ENCODE measurements at places on chromosomes 3 and 15. TPM values are rescaled to one million over a fixed set of nuclear protein-coding genes. Genes with fewer than 3 reads are reported as not detected.

The PFKFB4 gene
- 45.0 TPM for total RNA-seq

DNA sequence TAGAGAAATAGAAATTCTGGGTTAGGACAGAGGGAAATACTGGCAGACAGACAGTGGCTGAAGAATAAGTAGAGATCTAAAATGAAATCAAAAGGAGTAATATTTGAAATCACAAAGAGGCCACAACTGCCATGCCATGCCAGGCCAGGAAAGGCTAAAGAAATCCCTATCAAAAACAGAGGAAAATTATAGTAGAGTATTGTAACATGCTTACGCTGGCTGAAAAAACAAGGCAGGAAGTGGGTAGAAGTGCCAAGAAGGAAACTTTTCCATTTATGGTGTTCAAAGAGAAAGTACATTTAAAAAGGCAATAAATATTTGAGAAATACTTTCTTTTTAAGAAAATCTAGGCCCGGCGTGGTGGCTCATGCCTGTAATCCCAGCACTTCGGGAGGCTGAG, 415.7 kb downstream of the PLCL2 start:
- H3K36me3 ChIP-seq = peaks cover 2% of the 10 kb centered on the region
- H3K4me1 ChIP-seq = peaks cover 3% of the 10 kb centered on the region
- DNase-seq = no peak
- H3K27ac ChIP-seq = no peak overlapping the region

The CPEB1 gene
- 0.60 TPM for total RNA-seq

The CLRN1 gene
- total RNA-seq = not detected

The ZPLD1 gene
- total RNA-seq = not detected

DNA sequence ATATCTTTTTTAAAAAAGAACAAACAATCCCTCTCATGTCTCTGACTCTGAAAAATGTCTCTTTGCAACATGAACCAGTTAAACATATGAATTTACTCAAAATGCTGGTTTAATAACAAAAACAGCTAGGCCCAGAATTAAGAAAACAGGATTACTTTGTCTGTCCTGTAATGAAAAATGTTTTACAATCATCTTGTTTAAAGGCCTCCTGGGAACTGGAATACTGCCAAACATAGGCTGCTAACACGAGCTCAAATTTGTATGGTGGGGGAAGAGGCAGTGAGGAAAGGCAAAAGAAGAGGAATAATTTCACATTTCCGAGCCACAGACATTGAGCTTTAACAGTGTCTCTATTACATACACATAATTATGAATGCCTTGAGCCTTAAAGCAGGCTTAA, 61.7 kb upstream of the PPIB start:
- H3K27ac ChIP-seq = no peak overlapping the region
- H3K36me3 ChIP-seq = peaks cover 7% of the 10 kb centered on the region
- H3K4me1 ChIP-seq = no peaks in the 10 kb centered on the region
- no peaks in the 10 kb centered on the region for H3K27me3 ChIP-seq
- DNase-seq = no peak

DNA sequence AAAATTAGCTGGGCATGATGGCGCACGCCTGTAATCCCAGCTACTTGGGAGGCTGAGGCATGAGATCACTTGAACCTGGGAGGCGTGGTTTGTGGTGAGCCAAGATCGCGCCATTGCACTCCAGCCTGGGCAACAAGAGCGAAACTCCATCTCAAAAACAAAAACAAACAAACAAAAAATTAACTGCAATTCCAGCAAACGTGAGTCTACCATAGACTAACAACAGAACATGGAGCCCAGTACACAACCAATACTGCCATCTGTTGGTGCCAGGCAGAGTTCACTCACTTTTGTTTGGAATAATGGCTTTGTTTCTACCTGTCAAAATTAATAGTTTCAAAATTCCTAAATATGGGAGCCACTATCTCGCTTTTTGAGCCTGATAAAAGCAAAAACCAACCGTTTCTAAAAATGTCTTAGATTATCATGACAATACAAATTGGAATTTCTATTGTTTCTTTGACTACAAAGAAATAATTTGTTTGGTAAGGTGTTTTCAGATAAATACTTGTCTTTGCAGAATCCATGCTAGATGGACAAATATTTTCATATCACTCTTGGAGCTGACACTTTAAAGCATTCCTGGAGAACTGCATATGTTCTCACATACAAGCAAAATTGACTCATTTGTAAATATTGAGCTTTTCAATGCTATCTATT, 45.0 kb downstream of the GPR176 start:
- no peak overlapping the region for H3K4me3 ChIP-seq
- H3K27me3 ChIP-seq = peaks cover 2% of the 10 kb centered on the region
- peaks cover 5% of the 10 kb centered on the region for H3K4me1 ChIP-seq
- H3K36me3 ChIP-seq = no peaks in the 10 kb centered on the region
- no peak for DNase-seq

The ATP1B3 gene
- 103 TPM for total RNA-seq

GRCh38 chr3:189689625-189690024, 58.4 kb downstream of the TP63 start:
- H3K27me3 ChIP-seq = peaks cover 12% of the 10 kb centered on the region
- no peaks in the 10 kb centered on the region for H3K36me3 ChIP-seq
- DNase-seq = no peak
- no peaks in the 10 kb centered on the region for H3K4me1 ChIP-seq

GRCh38 chr3:107769882-107770281, 247.1 kb downstream of the BBX start:
- DNase-seq = no peak
- peaks cover 26% of the 10 kb centered on the region for H3K4me1 ChIP-seq
- no peaks in the 10 kb centered on the region for H3K27me3 ChIP-seq

The P2RY14 gene
- total RNA-seq = not detected

GRCh38 chr3:155835341-155836071, 18.7 kb downstream of the SLC33A1 start:
- H3K4me3 ChIP-seq = no peak overlapping the region
- peaks cover 3% of the 10 kb centered on the region for H3K36me3 ChIP-seq
- no peak for DNase-seq

The ASB14 gene
- total RNA-seq = not detected

GRCh38 chr3:47791193-47791855, 9.6 kb upstream of the SMARCC1 start:
- no peak for DNase-seq
- H3K27me3 ChIP-seq = no peaks in the 10 kb centered on the region
- no peak overlapping the region for H3K4me3 ChIP-seq
- H3K4me1 ChIP-seq = peaks cover 2% of the 10 kb centered on the region

DNA sequence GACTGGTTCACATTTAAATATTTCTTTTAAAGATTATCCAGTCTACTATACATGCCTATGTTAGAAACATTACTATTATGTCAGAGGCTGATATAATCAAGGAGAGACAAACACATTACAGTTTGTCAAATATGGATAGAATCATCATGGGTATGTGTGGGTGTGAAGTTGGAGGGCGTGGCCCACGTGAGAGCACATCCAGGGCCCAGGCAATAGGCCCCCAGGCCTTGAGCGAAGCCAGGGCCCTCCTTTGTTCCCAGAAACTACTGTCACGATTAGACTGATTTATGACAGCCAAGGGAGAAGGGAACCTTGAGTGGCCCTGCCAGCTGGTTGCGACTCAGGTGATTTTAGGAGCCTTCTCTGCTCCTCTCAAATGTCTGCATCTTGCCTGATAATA, 26.9 kb upstream of the LDHAL6B start:
- H3K27ac ChIP-seq = no peak overlapping the region
- no peaks in the 10 kb centered on the region for H3K27me3 ChIP-seq
- H3K4me1 ChIP-seq = peaks cover 4% of the 10 kb centered on the region
- H3K36me3 ChIP-seq = peaks cover 31% of the 10 kb centered on the region
- no peak for DNase-seq

- peaks cover 1% of the 10 kb centered on the region for H3K36me3 ChIP-seq
- no peaks in the 10 kb centered on the region for H3K4me1 ChIP-seq
- peak overlapping the region; percentile 4 for H3K27ac ChIP-seq
- H3K27me3 ChIP-seq = no peaks in the 10 kb centered on the region
- DNase-seq = no peak
These were observed 126.8 kb upstream of the PFN2 start for GRCh38 chr3:150097588-150097890.

DNA sequence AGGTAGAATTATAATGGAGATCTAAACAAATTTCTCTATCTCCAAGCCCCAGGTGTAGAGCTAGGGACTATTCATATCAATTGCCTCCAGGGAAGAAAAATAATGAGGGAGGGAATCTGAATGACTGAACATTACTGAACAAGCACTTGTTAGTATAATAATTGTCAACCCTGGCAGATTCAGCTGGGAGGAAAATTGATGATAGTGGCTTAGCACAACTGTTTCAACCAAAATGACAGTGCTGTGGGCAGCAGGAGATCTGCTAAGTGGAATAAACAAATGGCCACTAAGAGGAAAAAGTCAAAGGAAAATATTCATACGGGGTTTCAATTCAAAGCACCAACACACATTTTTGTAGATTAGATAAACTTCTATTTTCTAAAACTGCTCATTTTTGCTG, 294.9 kb upstream of the ZNF385D start:
- DNase-seq = no peak
- H3K4me1 ChIP-seq = no peaks in the 10 kb centered on the region
- no peaks in the 10 kb centered on the region for H3K27me3 ChIP-seq
- H3K4me3 ChIP-seq = no peak overlapping the region

DNA sequence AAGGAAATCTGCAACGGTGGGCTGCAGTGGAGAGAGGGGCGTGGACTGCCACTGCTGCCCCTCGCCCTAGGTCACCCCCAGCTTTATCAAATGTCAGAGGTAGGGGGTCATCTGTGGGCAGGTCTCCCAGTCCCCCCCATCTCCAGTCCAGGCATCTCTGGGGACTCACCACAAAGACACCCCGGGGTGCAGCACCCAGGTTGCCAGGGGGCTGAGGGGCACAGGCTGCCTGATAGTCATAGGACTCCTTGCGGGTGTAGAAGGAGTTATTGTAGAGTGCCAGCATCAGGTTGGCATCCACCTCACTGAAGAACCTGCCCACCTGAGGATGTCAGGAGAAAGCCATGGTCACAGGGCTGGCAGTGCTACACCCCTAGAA, 6.5 kb upstream of the TMEM115 start:
- peak overlapping the region; percentile 74 for H3K27ac ChIP-seq
- H3K36me3 ChIP-seq = no peaks in the 10 kb centered on the region
- H3K4me1 ChIP-seq = no peaks in the 10 kb centered on the region
- no peak for DNase-seq

DNA sequence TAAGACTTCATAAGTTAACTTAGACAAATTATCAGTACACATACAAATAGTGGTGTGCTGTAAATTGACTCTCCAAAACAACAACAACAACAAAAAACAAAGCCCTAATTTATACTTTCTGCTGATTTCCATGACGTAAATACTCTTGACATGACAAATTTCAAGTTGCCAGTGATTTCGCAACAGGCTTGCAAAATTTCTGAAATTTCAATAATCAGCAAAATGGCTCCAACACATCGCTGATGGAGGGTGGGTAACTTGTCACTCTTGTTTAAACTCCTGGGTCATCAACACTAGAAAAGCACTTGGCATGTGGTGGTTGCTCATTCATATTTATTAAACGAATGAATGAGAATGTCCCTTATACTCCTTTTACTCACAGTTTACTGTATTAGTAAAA, 205.2 kb upstream of the SATB1 start:
- H3K4me1 ChIP-seq = peaks cover 2% of the 10 kb centered on the region
- H3K36me3 ChIP-seq = no peaks in the 10 kb centered on the region
- DNase-seq = no peak
- no peak overlapping the region for H3K27ac ChIP-seq

- no peak overlapping the region for H3K4me3 ChIP-seq
- no peaks in the 10 kb centered on the region for H3K27me3 ChIP-seq
- no peak for DNase-seq
- H3K27ac ChIP-seq = peak overlapping the region; percentile 26
- peaks cover 6% of the 10 kb centered on the region for H3K4me1 ChIP-seq
- peaks cover 17% of the 10 kb centered on the region for H3K36me3 ChIP-seq
These were observed 295.1 kb downstream of the FOXP1 start for GRCh38 chr3:71288269-71288930.

- DNase-seq = no peak
- H3K27ac ChIP-seq = no peak overlapping the region
- H3K4me1 ChIP-seq = peaks cover 22% of the 10 kb centered on the region
- H3K27me3 ChIP-seq = peaks cover 7% of the 10 kb centered on the region
These were observed 372.0 kb upstream of the ATP10A start for GRCh38 chr15:26234976-26235767.

The LRRC2 gene
- total RNA-seq = not detected

The BCHE gene
- 1.1 TPM for total RNA-seq

DNA sequence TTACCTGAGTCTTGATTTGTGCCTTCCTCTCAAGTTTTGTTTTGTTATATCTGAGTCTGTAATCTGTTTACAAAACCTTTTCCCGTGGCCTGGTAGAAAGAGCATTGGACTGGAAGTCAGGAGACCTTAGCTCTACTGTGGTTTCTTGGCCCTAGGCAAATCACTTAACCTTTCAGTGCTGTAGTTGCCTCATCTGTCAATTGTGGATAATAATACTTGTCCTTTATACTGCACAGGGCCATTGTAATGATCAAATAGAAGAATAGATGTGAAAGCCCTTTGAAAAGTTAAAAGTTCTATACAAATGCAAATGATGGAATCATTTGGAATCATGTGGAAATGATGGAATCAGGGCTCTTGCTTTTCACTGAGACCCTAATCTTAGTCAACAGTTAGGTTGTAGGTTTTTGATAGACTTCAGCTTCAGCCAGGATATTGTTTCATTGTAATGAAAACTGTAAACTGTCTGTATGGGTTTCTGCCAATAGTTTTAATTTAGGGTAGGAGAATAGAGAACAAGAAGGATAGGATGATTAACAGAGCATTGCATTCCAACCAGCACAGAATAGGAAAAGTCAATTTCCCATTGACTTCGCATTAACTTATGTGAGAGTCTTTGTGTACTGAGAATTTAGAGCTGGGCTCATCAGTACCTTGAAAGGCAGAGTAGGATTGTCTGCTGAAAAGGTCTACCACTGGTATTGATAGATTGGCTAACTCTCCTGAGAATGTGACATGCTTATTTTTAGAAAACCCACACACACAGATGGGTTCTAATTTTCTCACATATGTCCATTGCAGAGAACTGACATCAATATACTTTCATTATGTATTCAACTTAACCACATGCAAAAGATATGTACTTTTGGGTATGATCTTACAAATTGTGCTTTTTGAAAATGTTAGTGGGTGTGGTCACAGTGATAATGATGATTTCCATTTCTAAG, 21.8 kb downstream of the MAP2K5 start:
- H3K27me3 ChIP-seq = no peaks in the 10 kb centered on the region
- peaks cover 10% of the 10 kb centered on the region for H3K36me3 ChIP-seq
- no peak overlapping the region for H3K4me3 ChIP-seq
- H3K27ac ChIP-seq = no peak overlapping the region
- peaks cover 10% of the 10 kb centered on the region for H3K4me1 ChIP-seq

- no peaks in the 10 kb centered on the region for H3K36me3 ChIP-seq
- H3K27ac ChIP-seq = no peak overlapping the region
- no peak for DNase-seq
- H3K27me3 ChIP-seq = peaks cover 27% of the 10 kb centered on the region
- H3K4me1 ChIP-seq = no peaks in the 10 kb centered on the region
- no peak overlapping the region for H3K4me3 ChIP-seq
These were observed 31.7 kb downstream of the PRR20G start for GRCh38 chr3:127256138-127256537.

The SAXO2 gene
- 6.0 TPM for total RNA-seq

GRCh38 chr3:150022381-150023238, 51.9 kb upstream of the PFN2 start:
- peaks cover 2% of the 10 kb centered on the region for H3K4me1 ChIP-seq
- DNase-seq = no peak
- H3K4me3 ChIP-seq = no peak overlapping the region
- H3K27ac ChIP-seq = peak overlapping the region; percentile 2
